ENCODE measurements at places on chromosomes 3 and 15.

GRCh38 chr15:100723315-100723801, 121.0 kb downstream of the ASB7 start:
- no peak for DNase-seq

- no peak for DNase-seq
These were observed 181.7 kb upstream of the CADPS start for GRCh38 chr3:63056932-63057331.

GRCh38 chr3:96213393-96213792, 601.0 kb upstream of the EPHA6 start:
- DNase-seq: no peak

- DNase-seq: no peak
These were observed 788.7 kb upstream of the DPPA4 start for GRCh38 chr3:110126065-110126464.

GRCh38 chr3:23629181-23629894, 176.4 kb upstream of the UBE2E1 start:
- no peak for DNase-seq

DNA sequence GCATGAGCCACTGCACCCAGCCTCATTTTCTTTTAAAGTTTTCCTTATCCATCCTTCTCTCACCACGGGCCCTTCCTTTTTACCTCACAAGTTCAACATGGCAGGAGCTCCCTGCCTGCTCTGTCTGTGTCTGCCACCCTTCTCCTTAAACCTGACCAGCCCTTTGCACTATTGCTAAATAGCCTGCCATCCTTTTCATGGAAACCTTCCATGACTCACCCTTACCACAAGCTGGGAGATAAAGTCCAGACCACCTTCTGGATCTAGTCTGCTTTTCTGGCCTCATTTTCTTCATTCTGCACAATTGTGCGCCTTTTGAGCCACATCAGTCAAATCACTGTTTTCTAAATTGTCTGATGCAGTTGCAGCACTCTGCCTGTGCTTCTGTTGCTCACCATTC, 8.9 kb downstream of the PARP14 start:
- no peak for DNase-seq

Measured in chondrocyte (in vitro differentiated cells).